ENCODE measurements at places on chromosomes 3 and 15.

DNA sequence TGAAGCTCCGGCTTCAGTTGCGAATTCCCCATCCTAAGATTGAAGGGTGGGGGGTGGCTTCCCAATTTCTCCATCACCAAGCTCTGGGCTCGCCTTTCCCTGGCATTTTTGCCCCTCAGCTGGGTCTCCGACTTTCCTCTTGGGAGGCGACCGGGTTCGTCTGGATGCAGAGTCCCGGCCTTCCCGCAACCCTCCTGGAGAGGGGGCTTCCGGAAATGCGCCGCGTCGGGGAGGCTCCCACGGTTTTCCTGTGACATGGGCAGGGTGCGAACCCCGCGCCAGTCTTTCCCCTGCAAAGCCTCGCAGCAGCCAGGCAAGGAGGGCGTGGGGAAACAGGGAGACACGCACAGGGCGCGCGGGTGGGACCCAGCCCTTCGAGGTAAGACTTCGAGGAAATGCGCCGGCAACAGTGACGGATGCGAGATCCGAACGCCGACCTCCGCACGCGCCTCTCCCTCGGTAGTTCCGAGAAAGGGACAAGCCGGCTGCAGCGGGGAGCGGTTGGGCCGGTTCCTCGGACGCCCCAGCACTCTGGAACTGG lies 466 bp upstream of the HCN4 start:
- no peak for ATAC-seq

GRCh38 chr3:191356631-191357439 lies 26.5 kb upstream of the UTS2B start:
- peak; percentile 84 for ATAC-seq

DNA sequence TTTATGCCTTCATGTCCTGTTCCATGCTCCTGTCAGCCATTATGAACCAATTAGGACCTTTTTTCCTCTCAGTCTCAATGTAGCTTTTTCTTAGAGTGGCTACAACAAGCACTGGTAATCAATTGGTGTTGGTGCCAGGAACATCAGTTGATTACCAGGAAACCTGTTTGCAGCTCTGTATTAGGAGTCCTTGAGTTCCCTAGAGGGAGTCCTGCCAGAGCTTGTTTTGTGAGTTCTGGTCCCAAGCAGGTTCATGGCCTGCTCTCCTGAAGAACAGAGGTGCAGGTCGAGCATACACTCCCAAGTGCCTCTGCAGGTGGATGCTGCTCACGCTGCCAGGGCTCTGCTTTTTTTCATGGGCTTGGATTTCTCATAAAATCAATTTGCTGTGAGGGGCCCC lies 137.9 kb upstream of the PRR23C start:
- no peak for ATAC-seq

GRCh38 chr3:168459226-168459784 lies 363.6 kb upstream of the GOLIM4 start:
- ATAC-seq: no peak

GRCh38 chr3:107068980-107069379 lies 308.3 kb upstream of the CCDC54 start:
- peak; percentile 33 for ATAC-seq

GRCh38 chr15:70503073-70503745 lies 260.1 kb downstream of the UACA start:
- ATAC-seq: no peak

DNA sequence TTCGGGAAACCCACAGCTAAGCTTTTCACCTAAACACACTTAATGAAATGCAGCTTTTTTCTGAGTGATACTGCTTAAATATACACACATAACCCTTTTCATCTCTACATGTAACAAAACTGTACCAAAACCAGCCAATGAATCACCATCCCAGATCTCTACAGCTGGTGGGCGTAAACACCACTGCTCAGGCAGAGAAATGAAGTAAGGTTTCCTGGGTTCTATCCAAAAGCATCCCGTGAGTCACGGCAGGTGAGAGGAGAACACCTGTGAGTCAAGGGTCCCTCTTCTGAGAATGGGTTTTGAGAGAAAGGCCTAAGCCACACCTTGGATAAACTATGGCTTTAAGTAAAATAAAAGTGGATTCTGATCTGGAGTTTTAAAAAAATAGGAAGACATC lies 2.6 kb downstream of the CLDN1 start:
- ATAC-seq: no peak

GRCh38 chr3:4387210-4388204 lies 79.6 kb downstream of the SUMF1 start:
- ATAC-seq: no peak

DNA sequence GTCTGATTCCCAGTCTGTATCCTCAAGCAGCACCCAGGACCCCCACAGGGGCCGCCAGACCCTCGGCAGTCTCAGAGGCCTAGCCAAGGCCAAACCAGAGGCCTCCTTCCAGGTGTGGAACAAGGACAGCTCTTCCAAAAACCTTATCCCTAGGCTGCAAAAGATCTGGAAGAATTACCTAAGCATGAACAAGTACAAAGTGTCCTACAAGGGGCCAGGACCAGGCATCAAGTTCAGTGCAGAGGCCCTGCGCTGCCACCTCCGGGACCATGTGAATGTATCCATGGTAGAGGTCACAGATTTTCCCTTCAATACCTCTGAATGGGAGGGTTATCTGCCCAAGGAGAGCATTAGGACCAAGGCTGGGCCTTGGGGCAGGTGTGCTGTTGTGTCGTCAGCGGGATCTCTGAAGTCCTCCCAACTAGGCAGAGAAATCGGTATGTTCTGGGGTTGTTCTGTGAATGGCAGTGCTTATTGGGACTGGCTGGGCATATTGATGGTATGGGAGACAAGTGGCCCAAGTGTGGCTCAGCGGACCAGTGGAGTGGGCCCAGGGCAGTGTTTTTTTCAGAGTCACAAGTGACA lies 96.3 kb downstream of the RPL39L start:
- no peak for ATAC-seq

DNA sequence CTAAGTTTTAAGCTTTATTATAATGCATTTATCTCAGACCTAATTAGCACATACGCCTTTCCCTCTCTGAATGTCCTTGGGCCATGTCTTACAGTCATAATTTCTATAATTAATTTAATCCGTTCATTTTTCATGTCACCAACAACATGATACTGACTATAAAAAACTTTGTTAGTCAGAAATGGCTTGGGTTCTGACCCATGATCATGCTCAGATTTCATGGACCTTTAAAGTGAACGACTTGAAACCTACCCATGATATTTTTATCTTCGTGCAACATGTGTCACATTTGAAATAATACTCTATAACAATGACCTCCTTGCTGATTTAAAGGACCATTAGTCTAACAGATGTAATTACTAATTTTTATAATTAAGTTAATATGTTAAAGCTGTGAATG lies 1033.8 kb downstream of the DIPK2A start:
- ATAC-seq: no peak

DNA sequence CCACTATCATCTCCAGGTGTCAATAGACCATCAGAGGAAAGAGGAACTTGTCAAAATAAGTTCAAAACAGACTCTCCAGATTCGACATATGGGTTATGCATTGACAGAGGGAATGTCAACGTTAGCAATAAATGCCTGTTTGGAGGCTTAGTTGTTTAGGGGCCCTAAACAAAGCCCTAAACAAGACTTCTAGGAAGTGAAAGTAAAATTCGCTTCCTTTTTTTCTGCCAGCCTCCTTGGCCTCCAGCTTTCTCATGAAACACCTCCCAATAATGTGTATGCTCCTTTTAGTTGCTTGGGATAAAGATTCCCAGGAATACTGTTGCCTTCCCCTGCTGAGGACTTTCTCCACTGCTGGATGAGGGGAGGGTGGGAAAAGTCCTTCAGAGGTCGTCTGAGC lies 70.9 kb upstream of the ARNT2 start:
- no peak for ATAC-seq

- ATAC-seq: no peak
Observed at GRCh38 chr3:86554383-86554782, 436.6 kb downstream of the VGLL3 start.

DNA sequence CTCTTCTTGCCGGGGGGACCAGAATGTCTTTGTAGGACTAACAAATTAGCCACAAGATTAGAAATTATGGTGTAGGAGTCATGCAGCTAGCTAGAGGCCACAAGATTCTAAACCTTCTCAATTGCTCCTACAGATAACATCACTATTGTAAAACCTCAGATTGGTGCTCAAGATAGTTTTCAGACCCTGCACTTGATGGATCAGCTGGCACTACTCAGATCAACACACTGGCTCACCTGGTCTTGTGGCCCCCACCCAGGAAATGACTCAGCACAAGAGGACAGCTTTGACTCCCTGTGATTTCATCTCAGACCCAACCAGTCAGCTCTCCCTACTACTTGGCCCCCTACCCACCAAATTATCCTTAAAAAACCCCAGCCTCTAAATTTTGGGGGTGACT lies 124.1 kb upstream of the RASGRP1 start:
- no peak for ATAC-seq

- ATAC-seq: no peak
Observed at GRCh38 chr3:80159990-80160506, 392.2 kb upstream of the ROBO1 start.

- ATAC-seq: peak; percentile 57
Observed at GRCh38 chr3:14329116-14329830, 73.1 kb upstream of the SLC6A6 start.

DNA sequence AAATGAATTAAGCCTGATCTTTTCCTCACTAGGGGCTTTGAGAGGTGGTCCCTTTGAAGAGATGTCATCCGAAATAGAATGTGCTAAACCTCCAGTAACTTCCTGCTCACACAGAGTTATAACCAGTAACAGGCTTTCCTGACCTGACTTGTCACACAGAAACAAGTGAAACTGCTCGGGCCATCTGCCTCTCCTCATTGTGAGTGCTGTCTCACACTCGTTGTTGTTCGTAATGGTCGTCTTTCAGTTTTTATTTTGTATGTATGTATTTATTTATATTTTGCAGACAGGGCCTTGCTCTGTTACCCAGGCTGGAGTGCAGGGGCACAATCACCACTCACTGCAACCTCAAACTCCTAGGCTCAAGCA lies 24.0 kb downstream of the ACSBG1 start:
- ATAC-seq: no peak

- ATAC-seq: no peak
Observed at GRCh38 chr15:88089024-88089620, 167.4 kb downstream of the NTRK3 start.

GRCh38 chr15:67068710-67069400 lies 3.5 kb downstream of the SMAD3 start:
- ATAC-seq: no peak

DNA sequence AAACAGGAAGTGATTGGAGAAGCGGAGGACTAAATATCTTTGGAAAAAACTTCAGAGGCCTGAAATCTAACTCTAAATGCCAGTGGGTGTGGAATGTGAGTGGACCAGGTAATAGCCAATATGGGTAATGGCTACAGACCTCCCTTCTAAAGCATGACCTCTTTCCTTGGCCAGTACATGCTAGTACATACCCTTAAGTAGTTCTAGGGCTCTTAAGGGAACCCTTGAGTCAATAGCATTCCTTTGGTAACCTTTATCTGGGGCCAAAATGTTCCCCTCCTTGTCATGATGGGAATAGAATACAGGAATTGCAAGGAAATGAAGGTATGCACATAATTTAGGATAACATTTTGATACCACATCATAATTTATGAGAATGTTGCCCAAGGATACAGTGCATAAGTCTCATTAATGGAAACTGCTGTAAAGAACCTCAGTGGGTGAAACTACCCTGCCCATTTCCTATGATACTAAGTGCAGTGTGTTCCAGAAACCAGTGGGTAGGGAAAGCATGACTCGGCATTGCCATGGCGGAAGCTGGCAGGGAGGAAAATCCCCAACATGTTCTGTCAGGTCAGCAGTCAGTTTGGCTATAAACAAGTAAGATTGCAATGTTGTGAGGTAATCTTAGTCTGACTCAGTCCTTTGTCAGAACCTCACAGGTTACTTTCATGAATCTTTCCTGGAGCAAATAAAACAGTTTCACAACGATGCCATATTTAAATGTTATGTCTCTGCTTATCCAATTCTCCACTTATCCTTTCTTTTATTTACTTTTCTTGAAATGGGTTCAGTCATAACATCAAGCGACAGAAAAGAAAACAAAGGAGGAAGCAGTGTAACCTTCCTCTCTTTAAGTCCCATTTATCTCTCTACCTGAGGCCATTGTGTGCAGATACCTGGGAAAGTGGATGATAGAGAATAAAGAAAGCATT lies 23.5 kb upstream of the RAP2B start:
- ATAC-seq: peak; percentile 77

- ATAC-seq: no peak
Observed at GRCh38 chr3:133973249-133973980, 56.3 kb downstream of the SLCO2A1 start.

DNA sequence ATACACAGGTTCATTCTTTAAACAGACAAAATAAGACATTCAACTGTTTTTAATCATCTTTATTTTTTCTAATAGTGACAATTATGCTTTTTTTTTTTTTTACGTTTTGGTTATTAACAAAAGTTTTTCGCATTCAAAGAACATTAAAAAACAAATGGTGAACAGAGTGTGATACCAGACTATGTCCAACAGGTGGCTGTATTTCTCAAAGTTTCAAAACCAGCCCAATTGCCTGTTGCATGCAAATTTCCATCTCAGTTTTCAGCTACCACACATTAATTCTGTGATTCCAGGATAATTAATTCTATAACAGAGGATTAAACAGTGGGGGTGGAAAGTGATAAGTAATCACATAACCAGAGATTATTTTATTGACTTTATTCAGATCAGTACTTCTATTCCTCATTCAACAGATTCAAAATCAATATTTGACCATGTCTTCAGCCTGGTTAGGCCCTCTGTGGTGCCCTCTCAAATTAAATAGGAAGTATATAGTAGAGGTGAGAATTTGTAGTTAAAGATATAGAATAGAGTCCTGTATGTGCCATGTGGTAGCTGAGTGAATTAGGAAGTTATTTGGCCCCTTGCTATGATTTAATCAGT lies 122.2 kb upstream of the DCBLD2 start:
- 0 out of 3 replicates have a peak, but pooled peaks have one; percentile 50 for ATAC-seq

DNA sequence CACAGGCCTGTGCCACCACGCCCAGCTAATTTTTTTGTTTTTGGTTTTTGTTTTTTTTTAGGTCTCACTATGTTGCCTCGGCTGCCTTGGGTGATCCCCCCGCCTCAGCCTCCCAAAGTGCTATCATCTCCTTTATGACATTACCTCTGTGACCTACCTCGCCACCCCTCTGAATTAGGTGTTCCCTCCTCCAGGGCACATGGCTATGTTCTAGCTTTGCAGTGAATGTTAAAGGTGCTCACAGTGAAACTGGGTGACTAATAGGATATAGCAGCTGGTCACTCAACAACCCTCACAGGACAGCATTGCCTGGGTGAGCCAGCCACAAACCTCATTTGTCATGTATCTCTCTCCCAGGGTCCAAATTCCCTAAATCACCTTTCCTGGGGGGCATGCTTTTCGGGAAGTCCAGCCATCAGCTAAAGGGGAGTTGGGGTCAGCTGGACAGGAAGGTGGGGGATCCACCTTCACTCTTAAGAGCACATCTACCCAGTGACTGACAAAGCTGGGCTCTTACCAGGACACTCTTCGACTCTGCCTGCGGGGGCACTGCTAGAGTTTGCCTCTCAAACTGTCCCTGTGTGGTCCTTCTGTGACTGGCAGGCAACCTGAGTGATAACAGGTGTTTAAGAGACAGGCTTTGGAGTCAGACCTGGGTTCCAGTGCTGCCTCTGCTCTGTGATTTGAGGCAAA lies 1.6 kb upstream of the TTLL3 start:
- ATAC-seq: peak; percentile 67

DNA sequence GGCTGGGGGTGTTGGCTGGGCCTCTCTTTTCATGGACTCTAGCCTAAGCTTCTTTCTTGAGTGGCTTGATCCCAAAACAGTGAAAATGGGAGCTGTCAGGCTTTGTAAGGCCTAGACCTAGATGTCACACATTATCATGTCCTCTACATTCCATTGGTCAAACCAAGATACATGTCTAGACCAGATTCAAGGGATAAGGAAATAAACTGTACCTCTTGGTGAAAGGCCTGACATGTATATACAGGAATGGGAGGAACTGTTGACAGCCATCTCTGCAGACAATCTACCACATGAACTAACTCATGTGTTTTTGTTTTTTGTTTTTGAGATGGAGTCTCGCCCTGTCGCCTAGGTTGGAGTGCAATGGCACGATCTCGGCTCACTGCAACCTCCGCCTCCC lies 11.1 kb upstream of the RPP25 start:
- no peak for ATAC-seq

All from SK-N-SH treated with all-trans-retinoic acid at 6 μM for 48 hours (cell line).